B cell (primary cell): ENCODE measurements at places on chromosomes 2 and 18. TPM values are rescaled to one million over a fixed set of nuclear protein-coding genes. Genes with fewer than 3 reads are reported as not detected.

DNA sequence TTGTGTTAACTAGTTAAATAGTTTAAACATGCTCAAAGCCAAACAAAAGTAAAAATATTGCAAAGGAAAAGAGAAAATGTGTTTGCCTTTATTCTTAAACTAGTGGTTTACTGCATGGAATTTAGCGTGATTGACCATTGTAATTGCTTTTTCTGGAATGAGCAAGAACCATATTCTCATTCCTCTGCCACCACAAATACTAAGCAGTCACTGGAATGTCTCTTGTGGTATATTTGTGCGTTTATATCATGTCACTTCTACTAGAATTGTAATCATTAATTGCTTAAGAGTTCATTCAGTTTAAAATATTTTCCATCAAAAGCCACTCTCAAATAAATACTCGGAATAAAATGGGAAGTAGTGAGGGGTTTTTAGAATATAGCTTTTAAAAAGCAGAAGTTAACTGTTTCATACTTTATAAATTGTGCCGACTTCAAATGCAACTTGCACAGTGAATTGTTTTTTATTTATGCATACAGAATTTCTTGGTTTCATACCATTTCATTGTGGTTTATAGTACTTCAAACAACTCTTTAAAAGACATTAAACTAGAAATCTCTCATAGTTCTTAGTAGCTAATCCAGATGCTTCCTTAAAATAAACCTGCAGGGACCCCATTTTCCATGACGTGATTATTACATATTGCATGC, 288.1 kb downstream of the EPHA4 start:
- H3K27me3 ChIP-seq: no peaks in the 10 kb centered on the region
- no peaks in the 10 kb centered on the region for H3K4me1 ChIP-seq
- no peak overlapping the region for H3K4me3 ChIP-seq
- no peaks in the 10 kb centered on the region for H3K36me3 ChIP-seq
- H3K27ac ChIP-seq: no peak overlapping the region

- DNase-seq: no peak
- no peaks in the 10 kb centered on the region for H3K27me3 ChIP-seq
- no peaks in the 10 kb centered on the region for H3K4me1 ChIP-seq
- no peak overlapping the region for H3K4me3 ChIP-seq
Observed at GRCh38 chr18:12640881-12641200, 17.1 kb downstream of the SPIRE1 start.

GRCh38 chr18:79819064-79819967, 21.6 kb downstream of the KCNG2 start:
- peaks cover 38% of the 10 kb centered on the region for H3K4me1 ChIP-seq
- no peaks in the 10 kb centered on the region for H3K27me3 ChIP-seq
- H3K4me3 ChIP-seq: no peak overlapping the region
- DNase-seq: no peak

GRCh38 chr18:2826581-2826980, 20.2 kb upstream of the EMILIN2 start:
- H3K36me3 ChIP-seq: no peaks in the 10 kb centered on the region
- H3K4me1 ChIP-seq: no peaks in the 10 kb centered on the region
- no peak overlapping the region for H3K27ac ChIP-seq
- DNase-seq: no peak

GRCh38 chr2:47208852-47209606, 53.9 kb upstream of the STPG4 start:
- H3K4me3 ChIP-seq: no peak overlapping the region
- no peak overlapping the region for H3K27ac ChIP-seq
- DNase-seq: no peak
- no peaks in the 10 kb centered on the region for H3K27me3 ChIP-seq
- no peaks in the 10 kb centered on the region for H3K4me1 ChIP-seq

- H3K4me3 ChIP-seq: no peak overlapping the region
- H3K4me1 ChIP-seq: no peaks in the 10 kb centered on the region
- no peak for DNase-seq
Observed at GRCh38 chr2:109411640-109412325, 202.0 kb downstream of the SEPTIN10 start.

GRCh38 chr2:151637271-151637781, 97.0 kb downstream of the NEB start:
- DNase-seq: peak; percentile 70
- H3K27ac ChIP-seq: peak overlapping the region; percentile 78
- H3K27me3 ChIP-seq: no peaks in the 10 kb centered on the region
- H3K4me3 ChIP-seq: peak overlapping the region; percentile 9
- H3K4me1 ChIP-seq: peaks cover 26% of the 10 kb centered on the region

DNA sequence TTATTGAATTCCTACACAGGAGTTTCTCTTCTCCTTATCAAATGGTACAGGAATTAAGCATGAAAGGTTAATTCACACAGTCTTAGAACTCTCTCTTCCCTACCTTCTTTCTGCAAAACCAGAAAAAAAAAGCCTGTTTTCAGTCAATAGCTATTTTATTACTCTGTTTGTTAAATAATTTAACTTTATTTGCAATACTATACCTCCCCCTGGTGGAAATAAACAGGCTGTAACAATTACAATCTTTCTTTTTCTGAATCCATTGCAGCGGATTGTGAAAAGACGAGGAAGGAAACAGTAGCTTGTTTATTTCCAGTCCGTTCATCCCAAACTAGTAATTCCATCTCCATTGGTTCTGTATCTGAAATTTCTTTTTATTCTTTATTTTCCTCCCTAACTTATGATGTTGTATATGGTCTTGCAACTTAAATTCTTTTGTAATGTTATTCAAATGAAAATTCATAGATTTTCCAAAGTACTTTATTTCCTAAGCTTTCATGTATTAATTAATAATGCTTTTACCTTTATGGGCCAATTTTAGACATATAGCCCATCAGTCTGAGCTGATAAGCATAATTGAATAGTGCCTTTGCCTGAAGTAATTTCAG, 165.2 kb downstream of the SH3BP4 start:
- H3K4me1 ChIP-seq: no peaks in the 10 kb centered on the region
- H3K36me3 ChIP-seq: no peaks in the 10 kb centered on the region
- peak; percentile 54 for DNase-seq
- H3K4me3 ChIP-seq: no peak overlapping the region
- no peak overlapping the region for H3K27ac ChIP-seq

DNA sequence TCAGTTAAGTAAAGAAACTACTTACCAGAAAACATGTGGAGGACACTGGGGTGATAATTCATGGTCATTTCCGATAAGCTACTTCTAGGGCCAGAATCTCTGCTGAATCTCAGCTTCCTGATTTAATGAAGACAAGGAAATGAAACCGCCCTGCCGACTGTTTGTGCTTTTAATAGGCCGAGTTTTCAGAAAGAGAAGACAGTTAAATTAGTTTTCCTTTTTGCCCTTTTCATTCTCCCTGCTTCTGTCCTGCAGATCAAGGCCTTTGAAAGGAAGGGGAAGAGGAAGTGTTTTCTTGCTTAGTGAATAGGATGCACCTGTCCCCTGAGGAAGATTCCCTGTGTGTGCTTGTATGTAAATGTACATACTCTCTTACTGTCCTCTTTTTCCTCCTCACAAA, 126.6 kb downstream of the SH3RF3 start:
- H3K27ac ChIP-seq: peak overlapping the region; percentile 65
- no peaks in the 10 kb centered on the region for H3K27me3 ChIP-seq
- peaks cover 48% of the 10 kb centered on the region for H3K4me1 ChIP-seq
- H3K36me3 ChIP-seq: no peaks in the 10 kb centered on the region

Gene FIGN
- not detected in 2 replicates for polyA plus RNA-seq

Gene IL1B
- 3.6 and 13.1 TPM in 2 replicates for polyA plus RNA-seq

Gene SERPINB10
- not detected in 2 replicates for polyA plus RNA-seq

Gene SIX3
- not detected in 2 replicates for polyA plus RNA-seq
